Stimulated activated CD8-positive, alpha-beta memory T cell treated with anti-CD3 and anti-CD28 coated beads, Interleukin-7, amount 100 ng/mL, for 24 hours (primary cell): ENCODE measurements at places on chromosomes 5 and 9.

GRCh38 chr5:2575871-2576270 lies 175.6 kb downstream of the IRX2 start:
- DNase-seq, result no peak

DNA sequence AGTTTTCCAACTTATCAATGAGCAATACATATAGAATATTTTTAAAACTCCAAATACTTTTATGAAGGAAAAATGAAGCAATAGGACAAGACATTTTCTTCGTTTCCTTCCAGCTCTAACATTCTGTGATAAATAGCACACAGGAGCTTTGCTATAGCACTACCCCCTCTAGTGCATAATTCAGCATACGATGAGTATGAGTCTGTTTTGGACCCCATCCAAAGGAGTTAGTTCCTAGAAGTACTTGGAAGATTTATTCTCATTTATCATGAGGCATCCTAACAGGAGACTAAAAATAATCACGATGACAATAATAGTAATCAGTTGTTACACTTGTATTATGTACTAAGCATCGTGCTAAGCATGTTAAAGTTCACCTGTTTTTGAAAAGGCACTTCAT lies 1061.3 kb upstream of the DMAC1 start:
- DNase-seq, result no peak

DNA sequence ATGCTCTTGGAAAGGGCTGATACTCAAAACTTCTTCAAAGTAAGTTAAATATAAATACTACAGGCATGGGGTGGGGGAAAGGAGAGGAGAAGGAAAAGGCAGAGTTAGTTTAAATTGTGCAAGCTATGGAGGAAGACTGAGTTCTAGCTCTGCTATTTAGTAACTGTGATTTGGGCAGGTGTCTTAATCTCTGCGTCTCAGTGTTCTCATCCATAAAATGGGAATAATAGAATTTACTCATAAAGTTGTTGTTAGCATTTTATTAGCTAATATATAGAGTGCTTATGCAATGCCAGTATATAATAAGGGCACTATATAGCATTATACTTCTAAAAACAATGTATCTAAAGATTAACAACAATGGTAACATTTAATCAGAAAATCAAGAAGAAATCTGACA lies 12.7 kb upstream of the PURA start:
- DNase-seq, result no peak

DNA sequence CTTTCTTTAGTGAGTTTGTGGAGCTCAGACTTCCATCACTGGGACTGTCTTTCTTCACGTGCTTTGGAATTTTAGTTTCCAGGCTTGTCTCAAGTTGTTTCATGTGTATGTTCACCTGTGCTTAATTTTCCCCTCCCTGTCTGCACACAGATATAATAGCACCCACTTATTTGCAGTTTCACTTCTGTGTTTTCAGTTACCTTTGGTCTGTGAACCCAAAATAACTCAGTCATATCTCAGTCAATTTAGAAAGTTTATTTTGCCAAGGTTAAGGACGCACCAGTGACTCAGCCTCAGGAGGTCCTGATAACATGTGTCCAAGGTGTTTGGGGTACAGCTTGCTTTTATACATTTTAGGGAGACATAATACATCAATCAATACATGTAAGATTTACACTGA lies 330.4 kb downstream of the ICE1 start:
- no peak for DNase-seq

DNA sequence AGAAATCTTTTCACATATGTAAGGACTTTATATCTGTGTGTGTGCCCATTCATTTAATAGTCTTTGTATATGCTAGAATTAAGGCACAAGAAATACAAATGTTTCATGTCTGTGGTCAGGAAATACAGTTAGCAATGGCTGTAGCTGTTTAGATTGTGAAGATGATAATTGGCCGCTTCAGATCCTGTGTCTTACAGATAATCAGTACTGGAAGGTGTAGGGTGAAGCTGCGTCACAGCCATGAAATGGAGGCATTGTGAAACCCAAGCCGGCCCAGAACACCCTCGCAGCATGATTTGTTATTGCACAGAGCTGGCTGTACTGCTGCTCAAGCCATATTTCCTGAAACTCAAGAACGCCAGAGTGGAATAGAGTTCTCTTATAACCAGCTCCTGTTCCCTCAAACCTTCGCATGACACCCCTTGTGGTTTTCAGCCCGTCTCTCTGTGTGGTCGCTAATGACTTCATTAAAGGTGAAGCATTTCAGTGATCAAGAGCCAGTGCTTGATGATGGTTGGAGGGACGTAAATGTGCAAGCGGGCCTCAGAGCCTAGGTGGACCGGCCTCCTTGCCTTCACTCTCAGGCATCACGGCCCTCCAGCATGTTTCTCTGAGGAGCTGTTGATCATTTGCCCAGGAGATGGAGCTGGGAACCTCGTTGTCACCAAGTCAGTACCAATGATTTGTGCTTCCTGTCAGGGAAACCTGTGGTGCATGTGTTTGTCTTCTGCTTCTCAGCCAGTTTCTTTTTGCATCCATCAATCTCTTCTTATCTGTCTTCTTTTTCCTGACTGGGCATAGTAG lies 80.1 kb downstream of the F2RL2 start:
- peak; percentile 31 for DNase-seq

DNA sequence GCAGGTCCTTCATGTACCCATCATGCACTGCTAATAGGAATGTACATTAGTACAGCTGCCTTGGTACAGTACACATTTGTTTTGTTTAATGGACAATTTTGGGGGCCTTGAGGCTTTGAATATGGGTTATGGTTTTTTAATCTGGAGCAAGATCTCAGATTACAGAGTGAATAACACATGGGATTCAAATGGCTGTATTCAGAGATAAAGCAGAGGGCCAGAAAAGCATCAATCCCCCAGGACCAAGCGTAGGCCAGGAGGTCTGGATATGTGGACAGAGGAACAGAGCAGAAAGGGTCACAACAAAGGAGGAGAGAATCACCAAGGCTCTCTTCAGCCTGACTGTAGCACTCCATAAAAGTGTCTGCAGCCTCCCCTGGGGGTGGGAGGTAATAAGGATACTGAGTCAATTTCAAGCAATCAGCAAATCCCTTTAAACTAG lies 47.7 kb upstream of the STK32A start:
- no peak for DNase-seq

- DNase-seq, result no peak
Measured at GRCh38 chr9:128385496-128386460, 14.6 kb downstream of the URM1 start.

DNA sequence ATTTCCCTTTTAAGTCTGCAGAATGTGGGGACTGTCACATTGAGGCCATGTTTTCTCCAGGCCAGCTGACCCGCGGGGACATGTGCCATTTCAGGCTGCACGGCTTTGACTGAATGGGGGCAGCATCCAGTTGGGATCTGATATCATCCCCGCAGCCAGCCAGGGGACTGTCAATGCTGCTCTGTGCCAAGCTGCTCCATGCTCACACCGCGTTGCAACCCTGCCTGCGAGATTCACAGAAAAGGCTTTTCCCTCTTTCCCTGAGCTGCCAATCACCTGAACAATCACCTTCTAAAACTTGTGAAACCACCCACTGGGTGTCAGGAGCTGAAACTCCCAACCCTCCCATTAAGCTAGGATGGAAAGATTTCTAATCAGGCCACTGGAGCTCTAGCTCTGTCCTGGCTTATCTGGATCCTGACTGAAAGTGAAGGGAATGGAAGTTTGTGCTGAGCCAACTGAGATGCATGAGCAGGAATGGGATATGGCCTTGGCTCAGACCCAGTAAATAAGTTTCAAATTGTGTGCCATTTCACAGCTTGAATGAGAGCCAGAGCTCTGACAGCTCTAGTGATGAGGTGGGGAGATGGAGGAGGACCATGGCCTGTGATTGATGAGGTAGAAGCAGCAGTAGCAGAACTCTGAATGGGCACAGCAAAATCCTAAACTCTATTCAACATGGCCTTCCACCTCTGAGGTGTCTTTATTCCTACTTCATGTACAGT lies 34.5 kb upstream of the ZNF366 start:
- DNase-seq, result no peak

GRCh38 chr5:165057145-165057544 lies 1551.7 kb downstream of the MAT2B start:
- no peak for DNase-seq

DNA sequence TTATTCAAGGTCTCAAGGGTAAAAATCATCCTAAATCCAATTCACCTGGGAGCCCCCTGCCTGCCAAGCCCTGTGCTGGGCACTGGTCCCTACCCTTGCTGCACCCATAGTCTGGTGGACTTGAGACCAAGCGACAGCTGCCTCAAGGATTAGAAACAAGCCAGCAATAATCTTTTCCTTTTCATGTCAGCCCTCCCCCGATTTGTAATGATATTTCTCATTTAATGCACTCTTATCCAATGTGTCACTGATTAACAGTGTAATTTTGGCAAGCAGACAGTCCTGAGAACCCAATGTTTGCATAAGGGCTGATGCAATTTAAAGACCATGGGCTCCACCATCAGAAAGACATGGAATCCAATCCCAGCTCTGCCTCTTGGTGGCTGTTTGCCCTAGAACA lies 108.9 kb downstream of the ACTL7B start:
- no peak for DNase-seq

- no peak for DNase-seq
Measured at GRCh38 chr9:74742191-74742790, 145.4 kb downstream of the TRPM6 start.

- DNase-seq, result no peak
Measured at GRCh38 chr5:4295663-4296339, 700.2 kb downstream of the IRX1 start.

DNA sequence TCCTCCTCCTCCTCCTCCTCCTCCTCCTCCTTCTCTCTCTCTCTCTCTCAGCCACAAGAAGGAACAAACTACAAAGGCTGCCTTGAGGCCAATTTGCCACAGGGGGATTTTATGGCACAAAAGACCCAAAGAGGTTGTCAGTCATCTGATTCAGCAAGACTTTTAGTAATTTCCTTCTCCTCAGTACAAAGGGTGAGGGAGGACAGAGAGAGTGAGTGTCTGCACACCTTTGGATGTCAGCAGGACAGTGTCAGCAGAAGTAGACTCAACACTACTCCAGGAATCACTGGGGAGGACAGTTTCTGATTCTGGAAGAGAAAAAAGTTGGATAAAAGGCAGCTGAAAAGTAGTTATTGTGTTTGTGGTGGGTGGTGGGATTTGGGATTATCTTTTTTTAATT lies 13.6 kb downstream of the TIMD4 start:
- no peak for DNase-seq

- DNase-seq, result no peak
Measured at GRCh38 chr5:55569513-55569865, 34.7 kb upstream of the PLPP1 start.

DNA sequence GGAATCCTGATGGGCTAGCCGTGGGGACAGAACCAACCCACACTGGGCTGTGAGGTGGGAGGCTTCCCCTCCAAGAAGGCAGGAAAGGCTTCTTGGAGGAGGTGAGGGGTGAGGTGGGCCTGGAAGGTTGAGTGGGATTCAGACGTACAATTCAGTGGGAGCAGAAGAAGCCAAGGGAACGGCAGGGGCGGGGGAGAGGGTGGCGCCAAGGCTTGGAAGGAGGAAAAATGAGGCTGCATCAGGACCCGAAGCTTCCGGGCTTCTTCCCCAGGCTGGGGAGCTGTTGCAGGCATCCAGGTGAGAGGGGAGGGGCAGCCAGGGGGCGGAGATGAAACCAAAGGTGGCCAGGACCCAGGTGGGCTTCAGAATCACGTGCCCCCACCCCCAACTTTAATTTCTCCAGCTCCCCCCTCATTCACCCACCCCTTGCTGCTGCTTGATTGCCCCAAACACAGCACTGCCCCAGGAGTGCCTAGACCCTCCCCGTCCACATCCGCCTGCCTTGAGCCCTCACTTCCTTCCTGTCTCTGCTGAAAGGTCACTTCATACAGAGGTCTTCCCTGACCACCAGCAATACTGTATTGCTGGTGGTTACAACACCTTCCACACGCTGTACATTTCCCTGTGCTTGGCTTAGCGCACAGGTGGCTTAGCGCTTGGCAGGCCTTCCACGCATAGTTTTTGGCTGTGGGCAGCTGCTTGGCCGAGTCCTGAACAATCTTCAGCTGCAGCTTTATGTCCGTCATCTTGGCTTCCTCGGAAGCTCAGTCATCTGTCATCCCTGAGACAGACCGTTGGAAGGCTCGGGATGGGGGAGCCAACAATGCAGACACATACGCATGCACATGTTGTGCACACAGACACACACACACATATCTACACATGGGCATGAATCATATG lies 193.5 kb downstream of the RGS3 start:
- no peak for DNase-seq

GRCh38 chr5:126449751-126450271 lies 26.6 kb downstream of the GRAMD2B start:
- DNase-seq, result peak; percentile 24

- DNase-seq, result no peak
Measured at GRCh38 chr5:54220230-54221040, 89.9 kb downstream of the ARL15 start.

- DNase-seq, result no peak
Measured at GRCh38 chr9:98430535-98431292, 175.3 kb upstream of the TBC1D2 start.

- no peak for DNase-seq
Measured at GRCh38 chr9:101636247-101636646, 41.5 kb upstream of the PPP3R2 start.

- no peak for DNase-seq
Measured at GRCh38 chr5:175572886-175573285, 85.0 kb upstream of the HRH2 start.

DNA sequence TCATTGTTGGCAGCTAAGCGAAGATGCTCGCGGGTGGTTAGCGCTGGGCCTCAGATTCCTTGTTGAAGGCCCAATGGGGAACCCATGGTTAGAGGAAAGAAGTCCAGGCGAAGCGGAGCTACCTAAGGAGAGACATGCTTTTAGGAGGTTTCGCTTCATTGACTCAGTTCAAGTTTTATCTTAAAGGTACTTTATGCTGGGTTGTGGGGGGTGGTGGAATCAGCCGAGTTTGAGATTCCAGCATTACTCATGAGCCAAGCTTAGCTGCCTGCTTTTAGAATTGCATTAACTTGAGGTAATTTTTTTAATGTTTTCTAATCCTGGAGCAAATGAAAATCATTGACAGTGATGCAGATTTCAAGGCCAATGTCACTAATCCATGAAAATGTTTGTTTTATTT lies 16.1 kb downstream of the MEGF10 start:
- DNase-seq, result no peak

GRCh38 chr5:139443831-139444453 lies 4.6 kb upstream of the DNAJC18 start:
- DNase-seq, result no peak

DNA sequence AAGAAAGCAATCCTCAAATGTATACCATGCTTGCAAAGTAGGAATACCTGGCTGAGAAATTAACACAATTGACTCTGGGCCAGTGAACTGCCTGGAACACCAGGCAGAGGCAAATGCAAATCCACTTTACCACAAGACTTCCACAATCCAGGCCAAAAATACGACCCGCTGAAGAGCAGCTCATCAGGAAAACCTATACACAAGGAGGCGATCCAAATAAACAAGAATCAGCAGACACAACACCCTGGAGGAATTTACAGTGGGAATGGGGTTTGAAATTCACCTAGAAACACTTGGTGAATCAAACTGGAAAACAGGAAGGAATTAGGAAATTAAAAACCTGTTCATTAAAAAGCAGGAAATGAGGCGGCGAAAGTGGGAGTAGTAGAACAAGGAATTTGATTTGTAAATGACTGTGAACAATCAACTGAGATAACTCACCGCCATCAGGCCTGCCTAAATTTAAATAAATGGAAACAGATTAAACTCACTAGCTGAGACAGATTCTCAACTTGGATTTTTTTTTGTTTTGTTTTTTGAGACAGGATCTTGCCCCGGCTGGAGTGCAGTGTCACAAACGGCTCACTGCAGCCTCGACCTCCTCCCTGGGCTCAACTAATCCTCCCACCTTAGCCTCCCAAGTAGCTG lies 15.9 kb downstream of the CMBL start:
- no peak for DNase-seq
